Activated gamma-delta T cell (primary cell): ENCODE measurements at places on chromosomes 5 and 9.

- no peak for DNase-seq
These were observed 20.8 kb upstream of the ACTBL2 start for GRCh38 chr5:57503433-57503832.

DNA sequence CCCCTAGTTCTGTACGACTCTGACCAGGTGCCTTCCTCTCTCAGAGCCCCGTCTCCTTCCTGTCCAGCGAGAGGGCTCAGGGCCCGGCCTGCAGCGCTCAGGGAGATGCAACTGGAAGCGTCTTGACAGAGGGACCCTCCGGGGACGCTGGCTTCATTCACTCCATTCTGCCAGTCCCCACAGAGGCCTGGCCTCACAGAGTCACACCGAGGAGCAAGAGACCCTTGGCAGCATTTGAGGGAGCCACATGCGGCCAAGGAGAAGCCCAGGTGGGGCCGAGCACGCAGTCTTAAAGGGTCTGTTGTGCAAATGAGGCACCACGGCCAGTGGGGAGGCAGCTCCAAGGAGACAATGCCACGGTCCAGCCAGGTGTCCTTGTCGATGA lies 86.6 kb upstream of the SARDH start:
- DNase-seq: no peak

DNA sequence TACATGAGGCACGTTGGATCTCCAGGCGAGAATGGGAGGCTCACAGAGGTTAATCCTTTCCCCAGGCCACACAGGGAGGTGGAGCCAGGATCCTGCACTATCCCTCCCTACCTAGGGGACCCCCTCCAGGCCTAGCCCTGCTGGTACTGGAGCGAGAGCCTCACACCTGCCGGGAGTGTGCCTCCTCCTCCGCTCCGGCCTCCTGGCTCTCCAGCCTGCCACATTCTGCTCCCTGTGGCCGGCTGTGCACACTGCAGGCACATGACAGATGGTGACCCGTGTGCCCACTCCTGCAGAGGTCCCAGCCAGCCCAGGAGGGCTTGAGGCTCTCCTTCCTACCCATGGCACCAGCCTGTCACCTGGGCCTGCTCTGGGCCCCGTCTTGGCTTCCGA lies 93.4 kb downstream of the RXRA start:
- no peak for DNase-seq

DNA sequence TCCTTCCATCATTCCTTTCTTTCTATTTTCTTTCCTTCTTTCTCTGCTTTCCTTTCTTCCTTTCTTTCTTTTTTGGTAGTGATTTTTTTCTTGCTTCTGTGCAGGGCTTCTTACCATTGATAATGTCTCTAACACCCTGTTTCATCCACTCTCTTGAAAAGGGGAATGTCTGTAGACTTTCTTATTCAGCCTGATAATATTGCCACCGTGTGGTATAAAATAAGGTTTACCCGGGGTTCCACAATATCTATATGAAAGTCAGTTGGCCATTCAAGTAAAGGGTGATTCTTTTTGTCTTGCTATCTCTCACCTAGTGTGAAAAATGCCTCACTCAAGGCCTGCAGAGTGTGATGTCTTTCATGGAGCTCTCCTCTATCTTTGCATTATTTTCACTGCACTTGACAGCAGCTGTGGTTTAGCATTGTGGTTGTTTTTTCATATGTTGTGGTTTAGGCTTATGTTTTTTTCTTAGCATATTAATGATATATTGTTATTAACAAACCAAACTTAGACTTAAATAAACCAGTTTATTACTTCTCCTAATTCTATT lies 153.9 kb downstream of the CSNK1G3 start:
- DNase-seq: no peak

DNA sequence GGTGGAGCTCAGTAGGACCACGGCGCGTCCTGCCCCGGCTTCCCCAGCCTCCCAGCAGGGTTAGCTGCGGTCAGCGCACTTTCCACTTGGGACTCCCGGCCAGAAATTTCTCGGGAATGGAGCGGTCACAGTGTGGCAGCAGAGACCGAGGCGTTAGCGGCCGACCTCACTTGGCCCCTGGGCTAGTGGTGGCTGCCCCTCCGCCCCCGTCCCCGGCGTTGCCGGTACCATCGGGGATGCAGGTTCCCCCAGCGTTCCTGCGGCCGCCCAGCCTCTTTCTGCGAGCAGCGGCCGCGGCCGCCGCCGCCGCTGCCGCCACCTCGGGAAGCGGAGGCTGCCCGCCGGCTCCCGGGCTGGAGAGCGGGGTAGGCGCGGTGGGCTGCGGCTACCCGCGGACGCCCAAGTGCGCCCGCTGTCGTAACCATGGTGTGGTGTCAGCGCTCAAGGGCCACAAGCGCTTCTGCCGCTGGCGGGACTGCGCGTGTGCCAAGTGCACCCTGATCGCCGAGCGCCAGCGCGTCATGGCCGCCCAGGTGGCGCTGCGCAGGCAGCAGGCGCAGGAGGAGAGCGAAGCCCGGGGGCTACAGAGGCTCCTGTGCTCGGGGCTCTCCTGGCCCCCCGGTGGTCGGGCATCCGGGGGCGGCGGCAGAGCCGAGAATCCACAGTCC lies 460 bp downstream of the DMRTA1 start:
- no peak for DNase-seq

- DNase-seq: no peak
These were observed 66.6 kb downstream of the ERAP1 start for GRCh38 chr5:96741106-96741505.

DNA sequence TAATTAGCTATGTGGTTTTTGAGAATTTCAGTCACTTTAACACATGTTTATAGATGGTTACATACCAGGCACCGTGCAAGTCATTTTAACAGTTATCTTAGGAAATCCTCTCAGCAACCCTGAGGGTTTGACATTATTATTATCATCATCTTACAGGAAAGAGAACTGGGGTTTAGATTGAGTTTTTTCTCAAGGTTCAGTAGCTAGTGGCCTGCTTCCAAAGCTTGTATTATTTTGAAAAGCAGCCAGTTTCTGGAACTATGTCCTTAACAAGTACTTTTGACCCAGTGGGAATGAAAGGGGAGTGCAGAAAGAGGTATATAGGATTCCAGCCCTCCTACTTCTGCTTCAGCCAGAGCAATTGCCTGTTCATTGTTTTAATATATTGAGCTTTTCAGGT lies 157.5 kb downstream of the COMMD10 start:
- no peak for DNase-seq

DNA sequence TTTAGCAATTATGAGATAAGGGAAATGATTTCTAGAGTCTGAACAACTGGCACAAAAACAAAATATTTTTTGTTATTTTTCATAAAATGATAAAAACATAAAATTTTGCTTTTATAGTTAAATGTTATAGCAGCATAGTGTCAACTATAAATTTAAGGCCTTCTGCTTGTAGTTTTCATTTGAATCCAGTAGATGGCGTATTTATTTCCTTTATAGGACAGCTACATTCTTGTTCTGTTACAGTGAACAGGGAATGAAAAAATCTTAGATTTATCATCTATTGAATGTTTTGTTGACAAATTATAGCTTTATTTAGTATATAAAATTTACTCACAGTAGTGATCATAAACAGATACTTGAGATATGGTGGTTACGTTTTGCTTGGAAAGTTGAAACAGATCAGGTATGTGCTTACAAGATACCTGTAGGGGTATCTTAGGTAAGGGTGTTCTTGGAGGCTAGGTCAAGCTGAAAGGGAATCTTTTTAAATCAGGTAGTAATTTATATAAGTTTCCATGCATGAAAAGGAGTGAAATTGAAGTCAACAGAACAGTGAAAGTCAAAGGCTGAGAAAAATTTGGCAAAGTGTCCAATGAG lies 239.3 kb upstream of the GRIN3A start:
- DNase-seq: no peak

GRCh38 chr5:57450991-57451876 lies 31.4 kb downstream of the ACTBL2 start:
- no peak for DNase-seq

DNA sequence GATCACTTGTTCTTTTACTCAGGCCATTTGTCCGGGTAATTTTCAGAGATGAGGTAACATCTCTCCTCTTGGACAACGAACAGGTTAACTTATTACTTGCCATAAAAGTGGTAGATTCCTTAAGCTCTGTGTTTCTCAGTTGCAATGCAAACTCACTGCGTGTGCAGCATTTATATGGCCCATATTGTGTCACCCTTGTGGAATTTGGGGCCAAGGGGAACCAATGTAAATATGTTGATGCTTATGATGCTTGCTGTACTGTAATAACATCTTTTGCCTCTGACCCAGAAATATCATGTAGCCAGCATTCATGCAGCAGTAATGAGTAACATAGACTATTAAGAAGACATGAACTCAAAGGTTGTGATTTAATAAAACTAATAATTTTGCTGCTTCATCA lies 175.8 kb downstream of the ADAMTS6 start:
- no peak for DNase-seq

DNA sequence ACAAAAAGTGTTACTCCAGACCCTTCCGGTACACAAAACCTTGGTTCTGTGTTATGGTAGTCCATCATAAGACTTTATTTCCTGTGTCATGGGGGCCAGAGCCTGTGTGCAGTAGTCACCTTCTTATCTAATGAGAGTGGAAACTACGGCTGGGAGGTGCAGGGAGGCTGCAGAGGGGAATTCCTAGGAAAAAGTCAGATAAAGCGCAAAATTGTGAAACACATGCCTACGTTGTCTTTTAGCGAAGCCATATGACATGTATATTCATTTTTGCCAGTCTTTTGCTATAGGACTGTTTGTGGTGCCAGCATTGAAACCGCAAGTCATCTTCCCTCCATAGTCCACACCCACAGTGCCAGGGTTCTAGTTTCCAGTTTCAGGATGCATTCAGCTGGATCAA lies 80.7 kb downstream of the PPARGC1B start:
- DNase-seq: no peak

DNA sequence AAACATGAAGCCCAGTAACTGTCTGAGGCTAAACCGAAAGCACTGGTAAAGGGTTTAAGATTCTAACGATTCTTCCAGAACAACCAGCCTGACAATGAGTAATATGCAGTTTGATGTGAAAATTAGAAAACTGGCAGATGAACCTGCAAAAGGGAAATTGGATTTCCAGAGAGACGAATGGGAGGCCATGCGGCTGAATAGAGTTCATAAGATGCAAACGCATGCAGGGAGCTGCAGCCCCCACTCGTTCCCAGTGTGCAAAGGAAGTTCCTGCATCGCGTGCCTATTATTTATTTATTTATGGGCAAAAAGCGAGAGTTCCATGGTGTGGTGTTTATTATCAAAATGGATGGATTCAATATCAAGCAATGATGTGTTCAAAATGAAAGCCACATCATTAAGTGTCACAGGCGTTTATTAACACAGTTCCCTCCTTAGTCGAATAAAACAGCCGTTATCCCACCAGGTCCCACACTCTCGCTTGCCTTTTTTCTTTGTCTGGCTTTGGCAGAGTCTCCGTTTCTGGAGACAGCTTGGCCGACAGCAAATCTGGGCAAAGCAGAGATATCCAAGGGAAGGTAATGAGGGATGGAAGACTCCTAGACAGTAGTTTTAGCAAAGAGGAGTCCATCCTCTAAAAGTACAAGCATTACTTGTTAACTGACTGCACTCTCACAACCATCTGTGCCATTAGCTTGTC lies 451.4 kb downstream of the KDM4C start:
- no peak for DNase-seq

GRCh38 chr5:55305345-55305744 lies 2.1 kb downstream of the DHX29 start:
- no peak for DNase-seq

- DNase-seq: peak; percentile 44
These were observed 14.2 kb upstream of the RALGDS start for GRCh38 chr9:133135146-133135745.

DNA sequence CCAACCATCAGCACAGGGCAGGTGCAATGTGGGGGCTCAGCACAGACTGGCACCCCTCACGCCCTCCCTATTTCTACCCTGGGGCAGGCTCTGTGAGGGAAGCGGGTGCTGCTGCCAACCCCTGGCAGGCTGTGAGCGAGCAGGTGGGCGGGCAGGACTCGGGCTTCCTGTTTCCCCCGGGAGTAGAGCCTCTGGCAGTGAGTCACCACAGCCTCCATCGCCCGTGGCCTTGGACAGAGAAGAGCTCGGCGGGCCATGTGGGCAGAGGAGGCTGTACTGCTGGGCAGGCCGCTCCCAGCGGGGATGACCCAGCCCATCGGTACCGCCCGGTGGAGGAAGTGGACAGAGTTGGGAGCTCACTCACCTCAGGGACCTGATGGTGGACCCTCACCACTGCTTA lies 16.6 kb downstream of the KCNT1 start:
- DNase-seq: no peak

DNA sequence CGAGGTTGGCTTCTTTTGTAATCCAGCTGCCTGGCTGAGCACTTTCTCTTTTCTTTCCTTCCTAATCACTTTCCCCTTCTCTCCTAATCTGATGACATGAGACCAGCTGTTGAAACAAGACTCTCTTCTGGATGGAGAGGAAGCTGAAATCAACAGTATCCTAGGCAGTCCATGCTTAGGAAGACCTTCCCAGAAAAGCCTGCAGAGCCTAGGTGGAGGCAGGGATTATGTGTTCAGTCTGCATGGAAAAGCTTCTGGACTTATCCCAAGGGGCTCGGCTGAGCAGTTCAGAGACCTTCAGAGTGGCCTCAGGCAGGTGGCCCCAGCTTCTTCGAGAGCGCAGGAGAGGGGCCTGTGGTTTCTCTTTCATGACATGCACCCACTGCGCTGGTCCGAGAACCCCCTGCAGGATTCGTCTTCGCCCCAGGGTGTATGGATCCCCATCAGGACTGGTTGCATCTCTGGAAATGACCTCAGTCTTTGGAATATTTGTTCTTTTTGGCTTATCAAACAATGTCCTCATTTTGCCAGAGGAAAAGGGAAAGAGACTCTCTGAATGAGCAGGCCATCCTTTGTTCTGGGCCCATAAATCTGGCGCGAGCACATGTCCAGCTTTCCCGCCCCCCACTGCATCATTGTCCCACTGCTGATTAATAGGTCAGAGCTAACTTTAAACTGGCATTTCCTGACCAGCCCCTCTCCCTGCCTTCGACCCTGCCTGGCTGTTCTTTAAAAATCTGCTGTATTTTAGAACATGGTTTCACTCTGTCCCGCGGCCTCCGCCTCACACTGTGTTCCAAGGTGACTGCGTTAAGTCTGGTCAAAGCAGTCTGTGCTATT lies 177.9 kb upstream of the KLF4 start:
- no peak for DNase-seq

GRCh38 chr5:16600946-16601345 lies 15.9 kb downstream of the RETREG1 start:
- DNase-seq: no peak

GRCh38 chr9:107283623-107284616 lies 841 bp downstream of the RAD23B start:
- peak; percentile 52 for DNase-seq

GRCh38 chr9:120478208-120478607 lies 101.8 kb downstream of the CDK5RAP2 start:
- DNase-seq: no peak
